ENCODE measurements at places on chromosomes 16 and 17. TPM values are rescaled to one million over a fixed set of nuclear protein-coding genes. Genes with fewer than 3 reads are reported as not detected.

DNA sequence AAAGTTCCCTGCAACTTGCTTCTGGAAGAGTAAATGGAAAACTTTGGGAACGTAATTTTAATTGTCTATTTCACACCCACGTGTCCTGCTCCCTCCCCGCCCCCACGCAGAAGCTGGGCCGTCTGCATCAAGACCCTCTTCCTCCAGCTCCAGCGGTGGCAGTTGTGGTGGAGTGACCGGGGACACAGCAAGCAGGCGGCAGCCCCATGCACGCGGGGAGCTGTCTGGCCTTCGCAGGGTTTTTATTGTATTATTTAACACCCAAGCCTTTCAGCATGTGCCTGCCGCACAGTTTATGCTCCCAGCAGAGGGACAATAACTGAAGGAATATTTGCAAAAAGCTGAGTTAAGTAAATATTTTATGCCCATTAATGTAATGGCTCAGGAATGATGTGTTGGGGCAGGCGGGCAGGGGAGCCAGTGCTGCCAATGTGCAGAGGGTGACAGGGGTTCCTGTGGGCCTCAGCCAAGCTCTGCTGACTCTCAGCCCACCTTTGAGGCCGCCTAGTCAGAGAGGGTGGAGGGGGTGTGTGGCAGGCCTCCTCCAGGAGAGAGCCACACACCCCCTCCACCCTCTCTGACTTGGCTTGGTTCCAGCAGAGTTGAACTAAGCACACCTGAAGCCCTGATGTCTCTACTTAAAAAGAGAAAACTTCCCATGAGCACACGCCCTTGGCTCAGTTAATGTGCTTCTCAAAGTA lies 32.4 kb upstream of the ENPP7 start:
- H3K4me3 ChIP-seq: no peak overlapping the region
- H3K27ac ChIP-seq: no peak overlapping the region
- H3K36me3 ChIP-seq: no peaks in the 10 kb centered on the region
- no peak for DNase-seq
- H3K4me1 ChIP-seq: peaks cover 14% of the 10 kb centered on the region

- no peak overlapping the region for H3K27ac ChIP-seq
- peaks cover 16% of the 10 kb centered on the region for H3K36me3 ChIP-seq
- no peaks in the 10 kb centered on the region for H3K27me3 ChIP-seq
- DNase-seq: no peak
These were observed 21.5 kb downstream of the LPCAT2 start for GRCh38 chr16:55530316-55530856.

DNA sequence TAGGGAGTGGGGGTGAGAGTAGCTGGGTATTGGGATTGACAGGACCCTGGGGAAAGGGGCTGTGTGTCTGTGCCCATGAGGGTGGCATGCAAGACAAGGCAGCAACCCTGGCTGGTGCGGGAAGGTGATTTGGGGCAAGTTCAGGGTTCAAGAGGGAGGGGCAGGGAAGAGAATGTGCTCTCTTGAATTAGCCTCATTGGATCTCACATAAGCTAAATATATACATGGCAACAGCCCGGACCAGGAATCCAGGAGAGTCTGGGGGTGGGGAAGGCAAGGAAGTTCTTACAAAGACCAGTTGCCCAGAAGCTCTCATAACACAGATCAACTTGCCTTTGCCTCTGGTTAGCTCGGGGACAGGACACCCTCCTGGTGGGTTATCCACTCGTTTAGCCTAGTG lies 73.3 kb downstream of the IRX3 start:
- no peaks in the 10 kb centered on the region for H3K36me3 ChIP-seq
- peaks cover 3% of the 10 kb centered on the region for H3K4me1 ChIP-seq
- H3K27ac ChIP-seq: no peak overlapping the region
- peaks cover 3% of the 10 kb centered on the region for H3K27me3 ChIP-seq
- H3K4me3 ChIP-seq: no peak overlapping the region
- no peak for DNase-seq

DNA sequence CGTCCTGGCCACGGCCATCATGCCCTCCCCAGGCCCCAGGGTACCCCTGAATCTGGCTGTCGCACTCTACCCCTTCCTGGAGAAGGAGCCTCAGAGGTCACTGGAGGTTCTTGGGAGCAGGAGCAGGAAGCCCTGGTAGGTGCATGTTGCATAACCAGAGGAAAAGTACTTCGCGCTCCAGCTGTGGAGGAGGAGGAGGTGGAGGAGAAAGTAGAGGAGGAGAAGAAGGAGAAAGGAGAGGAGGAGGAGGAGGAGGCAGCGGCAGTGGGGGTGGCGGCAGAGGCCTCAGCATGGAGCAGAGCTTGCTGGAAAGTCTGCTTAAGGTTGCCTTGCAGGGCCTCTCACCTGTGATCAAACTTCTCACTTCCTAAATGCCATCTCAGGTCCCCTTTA lies 61.8 kb downstream of the BAIAP2 start:
- H3K27me3 ChIP-seq: no peaks in the 10 kb centered on the region
- DNase-seq: no peak
- H3K27ac ChIP-seq: no peak overlapping the region
- peaks cover 10% of the 10 kb centered on the region for H3K36me3 ChIP-seq

- DNase-seq: no peak
- H3K27me3 ChIP-seq: peaks cover 59% of the 10 kb centered on the region
- H3K36me3 ChIP-seq: no peaks in the 10 kb centered on the region
- no peak overlapping the region for H3K4me3 ChIP-seq
- no peak overlapping the region for H3K27ac ChIP-seq
These were observed 134.1 kb downstream of the IRF8 start for GRCh38 chr16:86033016-86033474.

The ABCA3 gene
- polyA plus RNA-seq: 5.3 TPM

DNA sequence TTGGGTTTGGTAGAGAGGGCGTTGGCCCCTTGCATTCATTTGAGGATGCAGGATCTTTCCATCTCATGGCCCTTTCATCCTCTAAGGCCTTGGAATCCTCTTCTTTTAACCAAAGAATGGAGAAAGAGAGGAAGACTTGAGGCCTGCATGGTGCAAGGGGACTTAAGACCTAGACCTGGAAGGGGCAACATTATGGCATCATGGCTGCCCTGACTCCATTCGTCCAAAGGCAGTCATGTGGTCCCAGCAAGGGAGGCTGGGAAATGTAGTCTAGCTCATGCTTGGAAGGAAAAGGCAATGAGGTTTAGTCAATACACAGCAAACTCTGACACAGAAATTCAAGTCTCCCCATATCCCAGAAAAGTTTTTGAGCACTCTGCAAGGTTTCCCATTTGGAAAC lies 30.7 kb upstream of the CDRT4 start:
- H3K4me1 ChIP-seq: peaks cover 31% of the 10 kb centered on the region
- H3K36me3 ChIP-seq: no peaks in the 10 kb centered on the region
- H3K27me3 ChIP-seq: no peaks in the 10 kb centered on the region
- no peak overlapping the region for H3K4me3 ChIP-seq

DNA sequence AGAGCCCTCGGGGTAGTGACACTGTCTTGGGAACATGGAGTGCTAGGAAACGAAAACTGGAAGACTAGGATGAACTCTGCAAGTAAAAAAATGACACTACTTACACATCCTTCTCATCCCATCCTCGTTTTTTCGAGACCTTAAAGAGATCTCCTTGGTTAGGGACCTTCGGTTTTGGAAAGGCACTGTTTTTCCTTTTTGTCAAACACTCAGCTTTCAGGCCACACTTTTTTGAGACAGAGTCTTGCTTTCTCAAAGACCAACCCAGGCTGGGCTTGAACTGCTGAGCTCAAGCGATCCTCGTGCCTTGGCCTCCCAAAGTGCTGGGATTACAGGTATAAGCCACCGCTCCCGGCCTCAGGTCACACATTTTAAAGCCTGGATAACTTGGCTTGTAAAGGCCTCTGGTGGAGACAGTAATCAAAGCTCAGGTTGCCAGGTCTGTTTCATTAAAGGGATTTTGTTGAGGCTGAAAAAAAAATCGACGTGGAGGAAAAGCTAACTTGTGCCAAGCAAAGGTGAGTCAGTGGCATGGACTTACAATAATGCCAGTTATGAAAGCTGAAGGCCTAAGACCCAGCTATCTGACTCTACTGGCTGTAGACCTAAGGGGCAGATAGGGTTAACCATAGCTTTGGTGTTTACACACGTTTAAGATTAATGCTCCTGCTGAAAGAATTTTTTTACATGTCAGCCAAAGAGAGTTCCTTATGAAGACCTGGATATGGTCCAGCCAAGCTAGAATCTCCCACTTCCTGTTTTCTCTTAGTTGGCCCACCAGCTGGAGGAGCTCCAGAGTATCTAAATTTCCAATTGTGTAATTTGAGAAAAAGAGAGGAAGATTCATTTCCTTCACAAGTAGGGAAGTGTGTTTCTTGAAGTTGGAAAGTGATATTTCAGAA lies 823 bp downstream of the NBR1 start:
- peak overlapping the region; percentile 49 for H3K4me3 ChIP-seq
- H3K27ac ChIP-seq: peak overlapping the region; percentile 97
- H3K27me3 ChIP-seq: no peaks in the 10 kb centered on the region
- no peak for DNase-seq
- peaks cover 12% of the 10 kb centered on the region for H3K36me3 ChIP-seq

DNA sequence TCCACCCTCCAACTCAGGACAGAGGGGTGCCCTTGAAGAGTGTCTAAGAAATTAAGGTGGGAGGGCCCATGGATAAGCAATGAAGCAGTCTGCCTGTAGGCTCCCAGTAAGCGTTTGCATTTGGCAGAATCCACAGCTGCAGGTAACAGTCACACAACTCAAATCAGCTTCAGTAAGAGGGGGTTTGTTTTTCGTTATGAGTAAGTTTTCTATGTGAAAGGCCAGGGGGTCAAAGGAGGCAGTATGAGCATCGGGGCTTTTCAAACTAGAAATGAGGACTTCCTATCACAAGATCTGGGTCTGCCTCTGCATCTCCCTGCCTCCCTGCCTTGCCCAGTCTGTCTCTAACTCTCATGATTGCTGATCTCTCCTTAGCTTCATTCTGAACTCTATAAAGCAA lies 128.1 kb upstream of the CCL2 start:
- H3K4me1 ChIP-seq: no peaks in the 10 kb centered on the region
- H3K27ac ChIP-seq: no peak overlapping the region
- H3K4me3 ChIP-seq: no peak overlapping the region
- no peak for DNase-seq
- H3K36me3 ChIP-seq: no peaks in the 10 kb centered on the region
- H3K27me3 ChIP-seq: peaks cover 11% of the 10 kb centered on the region

DNA sequence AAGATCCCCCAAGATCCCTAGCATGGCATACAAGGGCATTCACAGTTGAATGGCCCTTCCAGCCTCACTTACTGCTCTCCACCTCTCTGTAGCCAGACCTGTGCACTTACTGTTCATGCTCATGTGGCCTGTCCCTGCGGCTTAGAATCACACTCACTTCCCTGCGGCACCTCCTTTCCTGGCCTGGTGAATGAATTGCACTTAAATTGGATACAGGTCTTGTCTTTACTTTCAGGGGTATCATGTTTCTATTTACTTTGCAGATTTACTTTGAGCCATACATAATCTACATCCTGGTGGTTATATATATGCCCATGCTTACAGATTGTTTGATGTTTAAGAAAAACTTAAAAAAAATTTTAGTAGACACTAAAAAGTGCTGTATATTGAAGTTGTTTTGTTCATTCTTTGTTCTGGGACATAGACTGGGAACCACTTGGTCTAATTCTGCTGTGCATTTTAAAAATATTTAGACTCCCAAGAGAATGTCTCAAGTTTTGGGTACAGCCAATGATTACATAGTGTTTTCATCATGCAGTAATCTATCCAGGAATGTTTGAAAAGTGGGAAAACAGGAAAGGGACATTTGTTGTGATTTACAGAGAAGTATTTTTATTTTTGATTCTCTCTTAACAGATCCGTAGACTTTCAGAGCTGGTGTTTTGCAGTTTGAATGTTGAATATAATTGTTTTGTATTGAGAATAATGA lies 63.9 kb downstream of the NUP88 start:
- H3K27ac ChIP-seq: no peak overlapping the region
- no peaks in the 10 kb centered on the region for H3K4me1 ChIP-seq
- no peak overlapping the region for H3K4me3 ChIP-seq
- H3K36me3 ChIP-seq: peaks cover 100% of the 10 kb centered on the region
- no peaks in the 10 kb centered on the region for H3K27me3 ChIP-seq

- no peaks in the 10 kb centered on the region for H3K36me3 ChIP-seq
- peaks cover 64% of the 10 kb centered on the region for H3K27me3 ChIP-seq
- no peak for DNase-seq
- no peak overlapping the region for H3K4me3 ChIP-seq
- H3K4me1 ChIP-seq: peaks cover 16% of the 10 kb centered on the region
- no peak overlapping the region for H3K27ac ChIP-seq
These were observed 2.4 kb downstream of the EFNB3 start for GRCh38 chr17:7707446-7707845.

The KRTAP3-1 gene
- not detected for polyA plus RNA-seq

DNA sequence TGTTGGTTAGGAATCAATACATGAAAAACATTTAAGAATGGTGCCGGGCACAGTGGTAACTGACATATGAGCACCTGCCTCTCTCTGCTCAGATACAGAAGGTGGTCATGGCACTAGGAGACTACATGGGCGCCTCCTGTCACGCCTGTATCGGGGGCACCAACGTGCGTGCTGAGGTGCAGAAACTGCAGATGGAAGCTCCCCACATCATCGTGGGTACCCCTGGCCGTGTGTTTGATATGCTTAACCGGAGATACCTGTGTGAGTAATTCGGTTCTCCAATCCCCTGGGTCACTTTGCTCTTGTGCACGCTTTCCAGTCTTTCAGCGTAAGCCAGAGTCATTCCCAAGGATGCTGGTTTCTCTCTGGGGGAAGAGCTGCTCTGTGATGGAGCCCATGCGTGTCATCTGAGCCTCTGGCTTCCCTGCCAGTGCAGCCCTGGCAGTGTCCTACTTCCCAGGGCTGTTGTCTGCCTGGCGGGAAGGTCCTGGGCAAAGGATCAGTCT lies 3.0 kb upstream of the CD68 start:
- H3K27ac ChIP-seq: no peak overlapping the region
- peaks cover 40% of the 10 kb centered on the region for H3K4me1 ChIP-seq
- H3K4me3 ChIP-seq: no peak overlapping the region
- no peaks in the 10 kb centered on the region for H3K27me3 ChIP-seq

- H3K4me1 ChIP-seq: peaks cover 4% of the 10 kb centered on the region
- no peaks in the 10 kb centered on the region for H3K27me3 ChIP-seq
- H3K4me3 ChIP-seq: no peak overlapping the region
These were observed 9.2 kb downstream of the GGA3 start for GRCh38 chr17:75252039-75252816.

The SLFN13 gene
- polyA plus RNA-seq: 0.51 TPM

GRCh38 chr16:31470615-31471014 lies 1.3 kb upstream of the TGFB1I1 start:
- peak overlapping the region; percentile 96 for H3K27ac ChIP-seq
- H3K4me3 ChIP-seq: no peak overlapping the region
- peaks cover 27% of the 10 kb centered on the region for H3K27me3 ChIP-seq
- no peaks in the 10 kb centered on the region for H3K36me3 ChIP-seq
- H3K4me1 ChIP-seq: peaks cover 27% of the 10 kb centered on the region

DNA sequence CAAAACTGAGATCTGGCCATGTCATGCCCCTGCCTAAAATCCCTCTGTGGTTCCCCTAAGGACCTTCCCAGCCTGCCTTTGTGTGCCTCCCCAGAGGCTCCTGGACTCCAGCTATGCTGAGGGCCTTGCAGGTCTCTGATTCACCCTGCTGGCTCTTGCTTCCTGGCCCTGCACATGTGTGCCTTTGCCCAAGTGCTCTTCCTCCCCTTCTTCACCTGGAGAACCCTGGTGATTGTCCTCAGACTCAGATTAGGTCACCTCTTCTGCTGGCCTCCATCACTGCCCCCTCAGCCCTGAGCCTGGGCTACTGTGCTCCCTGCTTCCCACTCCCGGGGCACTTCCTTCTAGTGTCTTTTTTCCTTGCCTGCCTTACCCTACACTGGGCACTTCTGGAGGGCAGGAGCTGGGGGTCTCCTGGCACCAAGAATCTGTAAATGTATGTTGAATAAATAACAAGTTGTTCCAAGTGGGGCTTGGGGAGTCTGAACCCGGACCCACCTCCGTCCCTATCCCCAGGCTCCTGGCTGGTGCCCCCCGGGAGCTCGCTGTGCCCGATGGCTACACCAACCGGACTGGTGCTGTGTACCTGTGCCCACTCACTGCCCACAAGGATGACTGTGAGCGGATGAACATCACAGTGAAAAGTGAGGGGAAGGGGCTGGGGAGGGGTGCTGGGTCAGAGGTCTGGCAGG lies 7.8 kb downstream of the ITGA3 start:
- peak overlapping the region; percentile 91 for H3K27ac ChIP-seq
- peaks cover 91% of the 10 kb centered on the region for H3K4me1 ChIP-seq
- no peak overlapping the region for H3K4me3 ChIP-seq

Measured in heart right ventricle (tissue), 16 donors.